ENCODE measurements at places on chromosomes 6 and 20.

DNA sequence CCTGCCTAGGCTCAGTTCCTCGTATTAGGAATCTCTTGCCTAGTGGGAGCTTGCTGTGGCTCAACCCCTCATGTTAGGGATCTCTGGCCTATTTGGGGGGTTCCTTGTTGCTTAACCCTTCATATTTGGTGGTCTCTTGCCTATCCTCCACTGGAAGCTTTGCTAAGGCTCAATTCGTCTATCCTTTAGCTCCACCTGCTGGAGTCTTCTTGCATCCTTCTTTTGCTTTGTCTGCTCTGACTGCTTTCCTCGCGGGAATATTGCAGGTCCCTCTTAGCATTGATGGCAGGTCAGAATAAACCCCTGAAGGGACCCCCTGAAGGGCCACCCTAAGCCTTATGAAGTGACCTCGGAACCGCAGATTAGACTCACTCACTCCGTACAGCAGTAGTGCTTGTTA is 203.0 kb upstream of the TBX18 start:
- peak; percentile 31 for DNase-seq

GRCh38 chr20:9565910-9566550 is 51.6 kb downstream of the LAMP5 start:
- DNase-seq: no peak

- no peak for DNase-seq
These were observed 4.8 kb downstream of the NOP56 start for GRCh38 chr20:2657241-2657640.

- DNase-seq: no peak
These were observed 30.9 kb upstream of the TGM6 start for GRCh38 chr20:2349801-2350200.

DNA sequence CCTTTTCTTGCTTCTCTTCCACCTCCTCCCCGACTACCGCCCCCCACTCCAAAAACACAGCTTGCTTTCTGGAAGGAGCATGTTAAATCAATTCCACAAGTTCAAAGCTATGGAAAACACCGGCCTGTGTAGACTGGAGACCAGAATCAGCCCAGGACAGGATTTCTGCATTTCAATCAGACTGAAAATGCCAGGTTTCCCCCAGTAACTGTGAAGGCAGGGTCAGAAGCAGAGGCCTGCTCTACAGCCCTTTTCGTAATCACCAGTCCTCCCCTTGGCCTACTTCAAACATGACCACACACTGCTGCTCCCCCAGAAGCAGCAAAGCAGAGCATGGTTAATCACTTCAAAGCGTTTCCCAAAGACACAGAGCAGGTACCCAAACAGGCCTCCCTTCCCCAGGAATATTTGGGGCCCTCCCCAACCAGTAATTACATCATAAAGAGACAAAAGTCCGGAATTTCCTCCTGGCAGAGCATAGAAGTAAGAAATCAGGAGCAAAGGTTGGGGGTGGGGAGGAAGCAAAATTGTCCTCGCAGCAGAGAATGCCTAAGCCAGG is 38.4 kb downstream of the ZMYND8 start:
- DNase-seq: no peak

DNA sequence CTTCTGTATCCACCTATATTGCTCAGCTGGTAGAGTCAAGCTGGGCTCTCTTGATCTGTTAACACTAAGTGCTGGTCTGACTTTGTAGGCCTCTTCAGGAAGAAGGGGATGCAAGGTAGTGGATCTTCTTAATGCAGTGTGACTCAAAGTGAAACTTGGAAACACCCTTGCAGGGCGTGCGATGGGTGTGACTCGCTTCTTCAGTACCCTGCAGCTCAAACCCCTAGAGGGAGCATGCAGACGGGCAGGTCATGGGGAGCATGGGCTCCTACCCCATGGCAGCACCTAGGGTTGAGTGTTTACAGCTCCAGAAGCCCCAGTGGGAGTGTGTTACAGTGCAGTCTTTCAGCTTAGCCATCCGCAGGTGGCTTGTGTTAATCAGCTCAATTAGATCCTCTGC is 757 bp upstream of the SAMD3 start:
- DNase-seq: no peak

- DNase-seq: peak; percentile 86
These were observed 29.0 kb upstream of the TBPL1 start for GRCh38 chr6:133923938-133924593.

GRCh38 chr6:1851681-1852456 is 242.2 kb downstream of the FOXC1 start:
- no peak for DNase-seq

DNA sequence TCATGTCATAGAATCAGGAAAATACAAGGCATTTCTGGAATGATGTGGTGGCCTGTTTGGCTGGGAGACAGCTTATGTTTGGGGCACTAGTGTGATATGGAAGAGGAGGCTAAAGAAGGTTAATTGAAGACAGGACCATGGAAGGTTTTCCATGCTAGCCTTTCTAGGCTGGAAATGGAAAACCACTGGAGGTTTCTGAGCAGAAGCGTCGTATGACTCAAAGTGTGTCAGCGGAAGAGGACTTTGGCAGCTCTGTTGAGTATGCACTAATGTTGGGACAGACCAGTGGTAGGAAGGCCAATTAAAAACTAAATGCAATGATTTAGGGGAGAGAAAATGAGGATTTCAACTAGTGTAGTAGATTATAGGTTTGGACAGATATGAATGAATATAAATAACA is 413.1 kb downstream of the PLCB1 start:
- no peak for DNase-seq

- DNase-seq: no peak
These were observed 38.4 kb downstream of the KIF3B start for GRCh38 chr20:32315891-32316290.

- DNase-seq: no peak
These were observed 215.1 kb upstream of the CDYL start for GRCh38 chr6:4561078-4561435.

- no peak for DNase-seq
These were observed 24.6 kb downstream of the SLCO4A1 start for GRCh38 chr20:62666736-62667529.

GRCh38 chr20:59422872-59423544 is 122.6 kb downstream of the EDN3 start:
- no peak for DNase-seq

DNA sequence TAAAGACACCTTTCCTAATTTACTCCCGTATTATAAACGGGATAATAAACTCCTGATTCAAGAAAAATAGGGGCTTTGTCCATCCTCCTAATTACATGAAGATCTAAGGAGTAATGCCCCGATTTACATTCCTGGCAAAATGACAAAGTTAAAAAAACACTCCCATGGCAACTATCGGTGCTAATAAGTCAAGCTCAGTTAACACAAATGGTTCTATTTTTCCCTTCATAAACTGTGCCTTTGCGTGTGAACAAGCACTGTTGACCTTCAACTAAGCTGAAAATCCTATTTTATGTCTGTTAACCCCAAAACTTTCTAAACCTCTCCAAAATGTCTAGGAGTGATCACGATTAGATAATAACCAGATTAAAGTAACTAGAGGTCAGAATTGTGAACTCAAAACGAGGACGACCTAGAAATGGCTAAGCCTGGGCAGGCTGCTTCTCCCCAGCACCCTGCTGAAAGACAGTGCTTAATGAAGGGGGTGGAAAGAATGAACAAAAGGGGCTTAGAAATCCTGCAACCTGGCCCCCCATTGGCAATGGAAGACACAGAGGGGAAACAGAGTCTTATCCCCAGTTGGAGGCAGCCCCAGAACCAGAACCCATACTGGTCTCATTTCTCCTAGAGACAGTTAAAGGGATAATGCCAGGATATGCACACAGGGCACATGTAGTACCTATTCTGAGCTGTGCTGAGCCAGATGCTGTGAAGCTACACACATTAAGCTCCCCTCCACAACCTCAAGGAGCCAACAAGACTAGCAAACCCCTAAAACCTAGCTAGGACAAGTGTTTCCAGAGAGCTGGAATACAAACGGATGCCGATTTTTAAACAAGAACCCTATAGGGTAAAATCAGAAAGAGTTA is 23.0 kb downstream of the SLC23A2 start:
- no peak for DNase-seq

GRCh38 chr6:157203312-157203744 is 120.0 kb downstream of the TMEM242 start:
- DNase-seq: peak; percentile 49

DNA sequence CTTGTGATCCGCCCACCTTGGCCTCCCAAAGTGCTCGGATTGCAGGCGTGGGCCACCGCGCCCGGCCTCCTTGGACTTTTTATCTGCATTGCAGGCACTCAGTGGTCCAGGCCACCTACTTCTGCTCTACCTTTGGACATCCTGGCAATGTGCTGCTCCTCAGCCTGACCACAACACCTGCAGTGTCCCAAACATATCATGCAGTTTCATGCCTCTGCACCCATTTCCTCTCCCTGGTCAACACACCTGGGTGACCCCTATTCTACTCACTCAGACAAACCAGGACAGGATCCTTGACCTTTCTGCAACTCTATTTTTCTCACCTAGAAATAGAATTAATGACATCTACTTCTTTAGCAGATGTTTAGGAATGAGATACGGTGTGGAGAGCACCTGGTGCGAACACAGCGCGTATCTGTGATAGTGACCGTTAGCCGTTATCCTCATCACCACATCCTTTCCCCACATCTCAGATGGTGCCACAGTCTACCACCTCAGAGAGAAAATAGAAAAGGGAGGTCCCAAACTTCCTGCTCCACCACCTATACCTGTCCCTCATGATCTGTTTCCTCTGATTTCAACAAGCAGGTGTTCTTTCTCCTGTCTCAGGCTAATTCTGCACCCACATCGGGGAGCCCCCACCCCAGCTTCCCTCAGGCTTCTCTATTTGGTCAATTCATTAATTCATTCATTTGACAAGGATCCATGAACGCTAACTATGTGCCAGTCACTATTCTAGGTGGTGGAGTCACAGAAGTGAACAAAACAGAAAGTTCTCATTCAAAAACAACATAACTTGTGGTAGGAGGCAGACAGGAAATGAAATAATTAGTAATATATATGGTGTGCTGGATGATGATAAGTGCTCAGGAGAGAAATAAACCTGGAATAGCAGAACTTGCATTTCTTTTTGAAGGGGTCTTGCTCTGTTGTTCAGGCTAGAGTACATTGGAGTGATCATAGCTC is 4.3 kb upstream of the BTN3A2 start:
- DNase-seq: no peak

DNA sequence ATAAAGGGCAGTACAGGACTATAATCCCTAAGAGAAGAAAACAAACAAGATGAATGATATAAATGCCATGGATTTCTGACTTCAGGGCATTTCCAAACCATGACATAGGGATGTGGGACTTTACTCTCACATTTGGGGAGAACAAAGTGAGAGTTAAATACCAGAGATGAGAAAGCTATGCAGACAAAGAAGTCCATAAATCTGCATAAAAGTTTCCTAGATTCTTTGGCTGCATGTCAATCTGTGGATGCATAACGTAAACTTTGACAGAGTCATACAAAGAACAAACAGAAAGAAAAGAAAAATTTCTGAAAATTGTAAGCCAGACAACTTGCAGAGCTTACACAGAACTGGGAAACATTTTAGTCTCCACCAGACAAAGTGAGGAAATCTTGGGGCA is 11.7 kb downstream of the EPM2A start:
- no peak for DNase-seq

GRCh38 chr6:156554160-156554559 is 223.0 kb upstream of the ARID1B start:
- DNase-seq: no peak

GRCh38 chr20:22566876-22567658 is 17.3 kb downstream of the FOXA2 start:
- DNase-seq: no peak

- no peak for DNase-seq
These were observed 16.4 kb downstream of the RNF217 start for GRCh38 chr6:124978451-124979293.

GRCh38 chr6:9647071-9647445 is 767.8 kb downstream of the TFAP2A start:
- no peak for DNase-seq

DNA sequence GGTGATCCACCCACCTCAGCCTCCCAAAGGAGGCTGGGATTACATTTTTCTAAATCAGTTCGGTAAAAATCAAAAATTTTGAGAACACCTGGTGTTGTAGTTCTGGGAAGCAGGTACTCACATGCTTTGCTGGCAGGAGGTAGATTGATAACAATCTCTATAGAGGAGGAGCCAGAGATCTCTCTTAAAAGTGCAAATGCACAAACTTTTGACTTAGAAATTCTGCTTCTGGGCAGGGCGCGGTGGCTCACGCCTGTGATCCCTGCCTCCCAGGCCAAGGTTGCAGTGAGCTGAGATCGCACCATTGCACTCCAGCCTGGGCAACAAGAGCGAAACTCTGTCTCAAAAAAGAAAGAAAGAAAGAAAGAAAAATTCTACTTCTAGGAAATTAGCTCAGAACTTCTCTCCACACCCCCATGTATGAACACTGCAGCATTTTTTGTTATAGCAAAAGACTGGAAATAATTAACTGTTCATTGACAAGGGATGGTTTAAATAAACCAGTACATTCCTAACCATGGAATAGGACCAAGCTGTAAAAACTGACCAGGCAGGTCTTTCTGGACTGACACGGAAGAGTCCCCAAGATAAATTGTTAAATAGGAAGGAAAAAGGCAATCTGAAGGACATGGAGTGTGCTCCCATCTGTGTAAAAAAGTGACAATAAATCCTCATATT is 14.4 kb upstream of the TRIB3 start:
- DNase-seq: no peak

GRCh38 chr6:154602708-154603107 is 92.2 kb upstream of the CNKSR3 start:
- DNase-seq: no peak

Measured in NCI-H1092 treated with DMSO at 0.1 percent for 48 hours (cell line).